GM12892 (cell line): ENCODE measurements at places on chromosomes 6 and 20.
A peak's percentile ranks its signal among the peaks of the same experiment; 100 is the strongest.

DNA sequence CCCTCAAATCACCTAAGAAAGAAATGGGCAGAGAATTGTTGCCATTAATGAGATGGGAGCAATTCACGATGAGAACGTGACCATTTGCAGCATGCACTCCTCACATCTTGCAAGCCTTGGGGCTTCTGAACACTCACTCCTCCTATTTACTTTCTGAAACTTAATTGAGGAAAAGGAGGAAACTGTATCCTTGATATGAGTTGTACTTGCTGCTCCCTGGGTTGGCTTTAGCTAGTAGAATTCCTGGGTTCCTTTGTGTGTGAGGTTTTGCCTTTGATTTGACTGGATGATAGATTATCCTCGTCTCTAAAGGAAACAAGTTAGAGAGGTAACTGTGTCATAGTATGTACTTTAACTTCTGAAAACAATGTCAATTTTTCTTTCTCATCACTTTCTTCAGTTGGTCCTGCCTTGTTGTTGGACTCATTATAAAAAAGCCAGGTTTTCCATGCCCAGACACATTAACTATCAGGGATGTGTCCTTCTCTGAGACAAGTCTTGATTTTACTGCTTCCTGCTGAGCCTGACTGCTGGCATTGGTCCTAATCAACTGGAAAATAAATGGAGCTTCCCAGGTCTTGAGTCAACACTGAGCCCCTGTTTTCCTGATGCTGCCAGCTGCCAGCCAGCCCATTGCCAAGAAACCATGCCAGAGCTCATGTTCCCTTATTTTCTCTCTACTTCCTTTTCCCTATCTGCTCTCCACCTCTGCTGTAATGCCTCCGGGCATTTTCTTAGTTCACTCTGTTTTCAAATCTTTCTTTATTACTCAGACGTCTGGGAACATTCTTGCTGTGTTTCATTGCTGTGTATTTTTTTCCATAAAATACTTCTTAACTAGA lies 6.0 kb upstream of the MRAP2 start:
- no peak for DNase-seq

- no peak for DNase-seq
Measured at GRCh38 chr6:44265722-44266233, 427 bp upstream of the NFKBIE start.

- no peak for DNase-seq
Measured at GRCh38 chr6:31354158-31354863, 2.7 kb downstream of the HLA-B start.

DNA sequence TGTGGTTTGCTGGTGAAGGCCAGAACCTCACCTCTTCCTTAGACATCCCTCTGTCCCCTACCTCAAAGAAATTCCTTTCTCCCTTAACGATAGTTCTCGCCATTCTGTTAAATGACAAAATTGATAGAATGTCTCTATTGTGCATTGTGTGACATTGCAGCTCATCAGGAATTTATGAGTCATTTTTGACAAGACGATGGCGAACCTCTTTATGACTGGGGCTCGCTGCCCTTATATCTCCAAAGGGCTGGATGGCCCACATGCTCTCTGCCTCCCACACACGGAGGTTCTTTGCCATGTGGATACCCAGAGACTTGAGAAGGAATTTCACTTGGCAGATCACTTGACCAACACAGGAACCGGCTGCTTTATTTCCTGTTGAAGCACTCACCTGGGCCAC lies 66.8 kb upstream of the RPS6KA2 start:
- no peak for DNase-seq

- no peak for DNase-seq
Measured at GRCh38 chr20:32045999-32046398, 6.0 kb upstream of the HCK start.

- no peak for DNase-seq
Measured at GRCh38 chr20:38790200-38791053, 15.1 kb upstream of the PPP1R16B start.

GRCh38 chr6:104983296-104983695 lies 26.4 kb downstream of the LIN28B start:
- no peak for DNase-seq

- no peak for DNase-seq
Measured at GRCh38 chr20:53322651-53323050, 271.0 kb downstream of the ZNF217 start.

GRCh38 chr6:100617633-100618350 lies 153.1 kb upstream of the SIM1 start:
- no peak for DNase-seq

DNA sequence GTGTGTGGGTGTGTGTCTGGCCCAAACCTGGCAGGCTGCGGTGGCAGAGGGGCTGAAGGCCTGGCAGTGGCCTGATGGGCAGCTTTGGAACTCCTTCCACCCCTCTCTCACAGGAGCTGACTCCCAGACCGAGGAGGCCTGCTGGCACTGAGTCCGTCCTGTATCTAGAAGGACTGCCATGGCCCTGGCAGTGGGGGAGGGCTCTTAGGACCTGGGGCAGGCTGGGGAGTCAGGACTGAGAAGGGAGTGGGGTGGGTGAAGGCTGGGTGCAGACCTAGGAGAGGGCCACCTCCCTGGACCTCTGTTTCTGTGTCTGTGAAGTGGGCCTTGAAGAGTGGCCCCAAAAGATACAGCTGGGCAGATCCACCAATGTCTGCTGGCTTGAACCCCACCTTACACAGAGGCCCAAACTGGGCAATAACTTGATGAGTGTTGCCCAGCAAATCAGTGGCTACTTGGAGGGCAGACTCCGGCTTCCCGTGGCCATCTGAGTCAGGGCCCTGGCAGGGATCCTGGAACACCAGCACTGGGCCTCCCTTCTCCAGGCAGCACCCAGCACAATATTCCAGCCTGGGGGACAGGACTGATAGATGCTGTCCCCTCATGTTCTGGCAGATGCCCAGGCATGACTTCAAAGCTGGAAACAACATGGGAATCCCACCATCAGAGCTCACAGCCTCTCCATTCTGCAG lies 46.7 kb upstream of the BLCAP start:
- DNase-seq: no peak

GRCh38 chr20:35269055-35269781 lies 8.7 kb downstream of the MMP24OS start:
- peak; percentile 69 for DNase-seq

GRCh38 chr6:165806126-165806810 lies 143.2 kb upstream of the PDE10A start:
- DNase-seq: no peak

GRCh38 chr6:90703336-90703735 lies 116.5 kb upstream of the MAP3K7 start:
- DNase-seq: no peak

DNA sequence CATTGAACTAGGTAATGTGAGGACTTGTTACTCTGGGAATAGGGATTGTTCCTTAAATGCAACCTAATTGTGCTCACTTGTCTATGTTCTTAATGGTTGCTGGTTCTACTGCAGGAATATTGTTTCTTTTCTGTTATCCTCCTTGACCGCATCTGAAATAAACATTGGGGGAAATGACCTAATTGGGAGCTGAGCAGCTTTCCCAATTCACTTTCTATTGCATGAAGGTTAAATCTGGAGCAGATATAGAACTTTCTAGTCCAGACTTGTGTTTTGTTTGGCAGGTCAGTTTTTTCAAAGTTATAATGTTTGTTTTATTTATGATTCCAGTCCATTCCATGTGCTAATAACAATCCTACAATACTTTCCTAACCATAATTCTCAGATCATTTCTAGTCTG lies 981.0 kb upstream of the CITED2 start:
- no peak for DNase-seq

- DNase-seq: no peak
Measured at GRCh38 chr6:45569210-45569945, 191.6 kb upstream of the SUPT3H start.

DNA sequence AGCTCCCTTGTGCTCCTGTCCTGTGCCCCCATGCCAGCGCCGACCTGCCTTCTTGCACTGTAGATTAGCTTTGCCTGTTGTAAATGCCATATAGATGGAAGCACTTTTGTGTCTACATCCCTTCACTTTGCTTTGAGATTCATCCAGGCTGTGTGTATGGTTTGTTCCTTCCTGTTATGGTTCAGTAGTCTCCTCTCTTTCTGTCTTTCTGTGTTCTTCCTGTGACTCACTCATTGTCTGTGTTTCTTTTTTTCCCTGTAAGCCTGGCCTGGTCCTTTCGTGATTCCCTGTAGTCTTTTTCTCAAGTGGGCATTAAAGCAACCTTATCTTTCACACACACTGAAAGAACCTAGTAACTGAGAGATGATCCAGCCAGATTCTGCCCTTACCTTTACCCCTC lies 66.6 kb downstream of the JARID2 start:
- no peak for DNase-seq

- DNase-seq: no peak
Measured at GRCh38 chr6:125314009-125314581, 12.3 kb upstream of the HDDC2 start.

DNA sequence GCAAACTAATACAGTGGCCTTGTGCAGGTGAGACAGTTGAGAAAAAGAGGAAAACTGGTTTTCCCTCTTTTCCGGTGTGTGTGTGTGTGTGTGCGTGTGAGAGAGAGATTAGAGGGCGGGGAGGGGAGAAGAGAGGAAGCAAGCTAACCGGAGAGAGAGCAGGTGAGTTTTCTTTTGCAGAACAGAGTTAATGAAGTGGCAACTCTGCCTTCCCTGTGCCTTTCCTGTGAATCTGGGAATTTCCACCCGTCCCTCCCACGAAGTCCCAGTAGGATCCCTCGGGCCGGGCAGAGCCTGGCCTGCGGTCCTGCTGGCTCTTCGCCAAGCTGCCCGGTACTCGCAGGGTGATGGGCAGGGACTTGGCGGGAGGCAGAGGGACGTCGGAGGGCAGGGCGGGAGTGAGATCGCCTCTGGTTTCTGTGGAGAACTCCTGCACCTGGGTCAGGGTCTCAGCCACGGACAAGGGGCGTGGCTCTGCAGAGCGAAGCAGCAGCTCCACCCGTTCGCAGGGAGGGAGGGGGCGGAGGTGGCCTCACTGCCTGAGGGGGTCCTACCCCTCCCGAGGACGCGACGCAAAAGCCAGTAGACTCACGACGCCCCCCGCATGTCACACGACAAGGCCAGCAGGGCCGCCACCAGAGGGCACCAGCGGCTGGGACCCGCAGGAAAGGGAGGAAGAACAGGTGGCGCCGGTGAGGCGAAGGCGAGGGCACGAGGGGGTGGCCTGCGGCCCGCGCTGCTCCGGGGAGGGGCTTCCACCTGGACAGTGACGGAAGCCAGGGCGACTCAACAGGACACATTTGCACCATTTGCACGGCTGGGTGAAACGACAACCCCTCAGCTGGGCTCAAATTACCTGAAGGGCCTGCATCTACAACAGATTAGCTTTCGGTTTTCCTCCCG lies 51.2 kb upstream of the RNF182 start:
- peak; percentile 76 for DNase-seq

DNA sequence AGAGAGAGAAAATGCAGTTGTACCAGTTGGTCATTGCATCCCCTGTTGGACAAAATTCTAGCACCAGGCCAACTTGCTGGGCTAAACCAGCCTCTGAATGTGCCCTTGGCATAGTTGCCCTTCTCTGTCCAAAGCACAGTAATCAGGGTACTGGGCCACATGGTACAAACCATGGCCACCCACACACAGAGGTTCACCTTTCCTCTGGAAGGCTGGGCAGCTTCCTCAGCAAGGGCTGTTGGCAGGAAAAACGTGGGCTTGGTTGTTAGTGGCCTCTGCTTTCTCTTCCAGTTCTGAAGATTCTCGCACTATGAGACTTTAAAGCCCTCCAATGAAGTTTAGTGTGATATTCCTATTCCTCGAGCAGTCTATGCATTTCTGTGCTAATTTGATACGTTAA lies 706 bp downstream of the DDO start:
- no peak for DNase-seq

GRCh38 chr6:36605560-36606391 lies 11.6 kb downstream of the SRSF3 start:
- DNase-seq: no peak
